Testis (tissue), 5 donors: ENCODE measurements at places on chromosomes 12 and 14. TPM values are rescaled to one million over a fixed set of nuclear protein-coding genes. Genes with fewer than 3 reads are reported as not detected.

Gene SLC25A47
- total RNA-seq = 0.37 TPM

Gene SDS
- not detected for total RNA-seq

Gene SIX1
- 9.0 TPM for total RNA-seq

Gene CIROP
- total RNA-seq = not detected

Gene DGLUCY
- total RNA-seq = 145 TPM
